K562 (cell line): ENCODE measurements at places on chromosomes 6 and 20. TPM values are rescaled to one million over a fixed set of nuclear protein-coding genes. Genes with fewer than 3 reads are reported as not detected.

DNA sequence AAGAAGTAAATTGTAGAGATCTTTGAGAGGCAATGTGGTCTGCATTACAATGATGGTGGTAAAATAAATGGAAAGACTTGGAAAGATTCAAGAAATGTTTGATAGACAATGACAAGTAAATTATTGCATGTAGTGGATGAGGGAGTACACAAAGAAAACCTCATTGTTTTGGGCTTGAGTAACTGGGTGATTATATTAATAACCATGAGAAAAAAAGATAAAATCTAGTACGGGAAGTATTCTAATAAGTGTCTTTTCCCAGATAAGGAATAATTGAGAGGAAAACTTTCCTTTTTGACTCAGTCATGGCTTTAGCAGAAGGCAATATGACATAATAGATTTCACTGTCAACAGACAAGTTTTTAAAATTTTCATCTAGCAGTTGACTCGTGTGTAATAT is 993.0 kb downstream of the EYS start:
- H3K4me1 ChIP-seq, result no peaks in the 10 kb centered on the region
- H3K27me3 ChIP-seq, result no peaks in the 10 kb centered on the region
- H3K4me3 ChIP-seq, result no peak overlapping the region
- no peak overlapping the region for H3K27ac ChIP-seq
- no peaks in the 10 kb centered on the region for H3K36me3 ChIP-seq
- no peak for DNase-seq

- no peak overlapping the region for H3K27ac ChIP-seq
- no peaks in the 10 kb centered on the region for H3K36me3 ChIP-seq
- no peaks in the 10 kb centered on the region for H3K4me1 ChIP-seq
- H3K27me3 ChIP-seq, result no peaks in the 10 kb centered on the region
Measured at GRCh38 chr6:100566563-100566962, 101.8 kb upstream of the SIM1 start.

The HUS1B gene
- 1.0 and 1.4 TPM in 2 replicates for total RNA-seq

The MKKS gene
- total RNA-seq, result 11.2 and 13.2 TPM in 2 replicates

The HLA-DMB gene
- total RNA-seq, result 0.18 and 0.38 TPM in 2 replicates
